ENCODE measurements at places on chromosomes 4 and X.
A peak's percentile ranks its signal among the peaks of the same experiment; 100 is the strongest.

- no peak for DNase-seq
Observed at GRCh38 chr4:184887947-184888346, 62.2 kb upstream of the ACSL1 start.

- peak; percentile 91 for DNase-seq
Observed at GRCh38 chrX:40012868-40013265, 84.9 kb downstream of the BCOR start.

DNA sequence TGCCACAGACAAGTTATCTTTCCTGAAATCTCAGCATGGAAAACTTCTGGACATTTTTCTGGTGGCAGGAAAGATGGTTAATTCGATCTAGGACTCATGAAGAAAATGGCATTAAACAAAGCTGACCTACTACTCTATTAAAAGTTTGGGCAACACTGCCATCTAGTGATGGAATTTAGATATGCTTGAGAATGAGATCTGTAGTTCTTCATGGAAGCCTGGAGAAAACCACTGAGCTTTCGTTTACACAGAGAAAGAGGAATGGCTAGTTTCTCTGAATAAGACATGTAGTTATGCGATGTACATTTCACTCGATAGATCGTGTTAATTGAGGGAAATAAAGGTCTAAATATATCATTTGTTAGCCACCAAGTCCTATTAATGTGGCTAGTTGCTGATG, 51.7 kb upstream of the CHRDL1 start:
- no peak for DNase-seq

GRCh38 chr4:27293831-27294230, 433.2 kb downstream of the STIM2 start:
- DNase-seq, result no peak

DNA sequence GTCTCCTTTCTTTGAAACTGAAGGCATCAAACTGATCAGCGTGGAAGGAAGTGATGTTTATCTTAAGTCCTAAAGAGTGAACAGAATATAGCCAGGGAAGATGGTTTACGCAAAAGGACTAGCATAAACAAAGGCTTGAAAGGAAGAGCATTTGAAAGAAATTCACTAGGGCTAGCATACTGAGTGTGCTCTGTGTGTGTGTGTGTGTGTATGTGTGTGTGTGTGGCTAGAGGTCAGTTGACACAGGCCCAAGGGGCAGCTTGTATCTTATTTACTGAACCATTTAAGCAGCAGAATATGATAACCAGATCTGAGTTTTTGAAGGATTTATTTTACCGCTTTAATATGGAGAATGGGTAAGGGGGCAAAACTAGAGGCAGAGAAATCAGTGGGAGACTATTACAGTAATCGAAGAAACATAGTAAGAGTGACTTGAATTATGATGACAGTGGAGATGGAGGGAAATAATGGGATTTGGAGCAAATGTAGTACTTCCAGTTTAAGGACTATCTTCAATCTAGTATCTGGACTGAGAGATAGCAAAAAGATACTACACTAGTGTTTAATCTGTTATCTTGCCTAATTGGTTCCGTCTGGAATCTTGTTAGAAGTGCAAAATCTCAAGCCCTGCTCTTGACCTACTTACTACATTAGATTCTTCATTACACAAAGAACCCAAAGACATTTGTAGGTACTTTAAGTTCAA, 36.9 kb downstream of the CEP44 start:
- no peak for DNase-seq

- DNase-seq, result no peak
Observed at GRCh38 chr4:3374667-3375066, 67.1 kb upstream of the HGFAC start.

DNA sequence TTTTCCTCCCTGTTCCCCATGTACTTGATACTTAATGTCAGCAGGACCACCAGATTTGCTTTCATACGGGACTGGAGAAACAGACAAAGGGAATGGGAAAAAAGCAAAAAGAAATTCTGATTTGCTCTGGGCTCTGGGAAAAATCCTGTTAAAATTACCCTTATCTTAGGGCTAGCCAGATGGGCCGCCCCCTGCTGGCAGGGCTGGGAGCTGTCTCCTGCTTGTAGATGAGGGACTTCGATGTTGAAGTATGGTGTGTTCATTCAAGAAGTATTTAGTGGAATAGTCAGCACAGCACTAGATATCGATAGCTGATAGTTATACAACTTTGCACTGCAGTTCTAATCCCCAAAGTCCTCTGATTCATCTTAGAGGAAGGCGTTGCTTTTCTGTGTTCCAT, 45.8 kb downstream of the BCORL1 start:
- no peak for DNase-seq

- no peak for DNase-seq
Observed at GRCh38 chr4:152680988-152681603, 1.3 kb upstream of the TMEM154 start.

GRCh38 chrX:107574054-107574683, 54.1 kb upstream of the PRPS1 start:
- DNase-seq, result no peak

DNA sequence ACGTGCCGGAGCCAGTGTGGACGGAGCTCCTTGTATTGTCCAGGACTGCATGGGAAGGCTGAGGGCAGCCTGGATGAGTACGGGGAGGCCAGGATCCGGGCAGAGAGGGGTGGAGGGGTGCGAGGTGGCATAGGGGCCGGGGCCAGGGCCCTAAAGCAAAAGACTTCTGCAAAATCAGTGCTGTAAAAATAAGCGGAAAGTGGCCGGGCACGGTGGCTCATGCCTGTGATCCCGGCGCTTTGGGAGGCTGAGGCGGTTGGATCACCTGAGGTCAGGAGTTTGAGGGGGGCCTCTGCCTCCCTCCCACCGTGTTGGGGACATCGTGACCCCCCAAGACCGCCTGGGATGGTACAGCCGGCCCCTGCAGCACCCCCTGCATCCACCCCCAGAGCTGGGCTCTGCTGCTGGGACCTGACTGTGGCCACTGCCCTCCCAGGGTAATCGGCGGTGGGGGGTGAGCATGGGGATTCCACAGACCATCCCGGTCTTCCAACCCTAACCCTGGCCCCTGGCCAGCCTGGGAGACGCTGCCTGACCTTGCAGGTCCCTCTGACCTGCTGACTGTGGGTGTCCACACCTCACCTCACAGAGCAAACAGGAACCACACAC, 23.4 kb upstream of the PLCXD1 start:
- DNase-seq, result no peak

GRCh38 chrX:11784543-11784942, 26.5 kb downstream of the MSL3 start:
- DNase-seq, result no peak

DNA sequence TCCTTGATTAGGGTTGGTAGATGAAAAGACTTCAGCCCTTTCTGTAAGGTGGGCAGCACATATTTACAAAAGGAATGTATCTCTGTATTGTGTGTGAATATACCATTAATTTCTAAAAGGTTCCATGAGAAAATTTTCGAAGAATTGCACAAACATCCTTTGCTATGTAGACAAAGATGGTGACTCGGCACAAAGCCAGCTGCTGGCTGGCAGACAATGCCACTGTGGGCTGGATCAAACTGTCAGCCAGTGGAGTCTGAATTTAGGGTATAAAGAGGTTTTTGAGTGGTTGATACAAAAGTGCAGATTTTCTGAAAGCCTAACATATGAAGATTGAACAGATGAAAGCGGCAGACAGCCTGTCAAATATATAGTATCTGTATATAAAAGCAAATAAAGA, 5.6 kb upstream of the TXK start:
- no peak for DNase-seq

DNA sequence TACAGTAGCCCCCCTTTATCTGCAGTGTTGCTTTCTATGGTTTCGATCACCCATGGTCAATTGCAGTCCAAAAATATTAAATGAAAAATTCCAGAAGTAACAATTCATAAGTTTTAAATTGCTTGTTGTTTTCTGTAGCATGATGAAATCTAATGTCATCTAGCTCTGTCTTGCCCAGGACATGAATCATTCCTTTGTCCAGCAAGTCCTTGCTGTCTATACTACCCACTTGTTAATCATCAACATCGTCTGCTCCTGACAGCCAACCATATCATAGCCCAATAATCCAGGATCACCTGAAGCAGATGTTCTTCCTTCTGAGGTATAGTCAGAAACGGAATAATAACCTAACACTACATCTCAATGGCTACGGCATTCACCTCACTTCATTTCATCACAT, 79.8 kb downstream of the ADAMTS3 start:
- DNase-seq, result no peak

- no peak for DNase-seq
Observed at GRCh38 chr4:38117591-38117990, 157.4 kb downstream of the PTTG2 start.

GRCh38 chrX:153903991-153904957, at the start of gene AVPR2:
TSS of gene AVPR2 (plus strand) at chrX:153904673. CDS start at chrX:153905146, 473 bp downstream.
- DNase-seq, result no peak

GRCh38 chrX:47776292-47777006, 60.3 kb upstream of the ZNF81 start:
- peak; percentile 26 for DNase-seq

DNA sequence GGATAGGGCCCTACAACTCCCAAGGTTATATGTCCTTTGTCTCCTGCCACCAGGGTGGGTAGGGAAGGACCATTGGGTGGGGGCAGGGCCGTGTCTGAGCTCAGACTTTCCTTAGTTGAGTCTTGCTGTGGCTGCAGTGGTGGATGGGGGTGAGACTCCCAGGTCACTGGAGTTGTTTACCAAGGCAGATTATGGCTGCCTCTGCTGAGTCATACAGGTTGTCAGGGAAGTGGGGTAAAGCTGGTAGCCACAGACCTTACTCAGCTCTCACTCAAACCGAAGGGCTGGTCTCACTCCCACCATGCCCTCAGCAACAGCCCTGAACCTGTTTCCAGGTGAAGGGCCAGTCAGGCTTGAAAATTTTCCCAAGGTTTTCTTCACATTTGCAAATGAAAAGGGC, 58.8 kb upstream of the FAAH2 start:
- DNase-seq, result no peak

- no peak for DNase-seq
Observed at GRCh38 chrX:97841544-97842179, 958.0 kb downstream of the RPA4 start.

GRCh38 chr4:167339781-167340180, 105.5 kb upstream of the SPOCK3 start:
- DNase-seq, result no peak

- DNase-seq, result peak; percentile 74
Observed at GRCh38 chr4:7805533-7806337, 133.9 kb downstream of the AFAP1 start.

DNA sequence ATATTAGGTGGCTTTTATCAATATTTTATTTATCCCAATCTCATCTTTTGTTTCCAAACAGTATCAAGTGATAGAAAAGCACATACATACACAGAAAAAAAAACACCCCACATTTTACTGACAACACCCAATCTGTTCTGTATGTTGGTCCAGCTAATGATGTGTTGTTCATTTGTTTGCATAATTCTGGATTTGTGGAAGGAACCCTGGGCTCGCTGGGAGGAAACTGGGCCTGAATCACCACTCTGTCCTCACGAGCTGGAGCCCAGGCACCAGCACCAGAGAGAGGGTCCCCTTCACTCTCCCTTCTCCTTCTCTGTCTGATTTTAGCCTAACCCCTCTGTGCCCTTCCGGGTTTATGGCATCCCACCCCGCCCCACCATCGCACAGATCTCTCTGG, 79.8 kb downstream of the PSAPL1 start:
- DNase-seq, result no peak

DNA sequence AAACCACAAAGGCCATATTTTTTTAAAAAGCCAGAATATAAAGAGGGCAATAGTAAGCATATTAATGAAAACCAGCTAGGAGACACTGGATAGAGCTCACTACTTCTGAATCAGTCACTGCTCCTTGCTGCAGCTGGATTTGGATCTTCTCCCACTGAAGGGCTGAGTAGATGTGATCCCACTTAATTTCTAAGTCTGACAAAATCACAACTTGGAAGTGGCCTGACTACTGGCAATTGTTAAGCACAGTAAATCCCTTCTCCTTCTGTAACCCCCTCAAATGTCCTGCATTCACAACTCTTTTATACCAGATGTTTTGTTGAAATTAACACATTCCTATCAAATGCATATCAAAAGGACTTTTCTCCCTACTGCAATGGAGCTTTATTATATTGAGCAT, 72.9 kb downstream of the AMMECR1 start:
- no peak for DNase-seq

DNA sequence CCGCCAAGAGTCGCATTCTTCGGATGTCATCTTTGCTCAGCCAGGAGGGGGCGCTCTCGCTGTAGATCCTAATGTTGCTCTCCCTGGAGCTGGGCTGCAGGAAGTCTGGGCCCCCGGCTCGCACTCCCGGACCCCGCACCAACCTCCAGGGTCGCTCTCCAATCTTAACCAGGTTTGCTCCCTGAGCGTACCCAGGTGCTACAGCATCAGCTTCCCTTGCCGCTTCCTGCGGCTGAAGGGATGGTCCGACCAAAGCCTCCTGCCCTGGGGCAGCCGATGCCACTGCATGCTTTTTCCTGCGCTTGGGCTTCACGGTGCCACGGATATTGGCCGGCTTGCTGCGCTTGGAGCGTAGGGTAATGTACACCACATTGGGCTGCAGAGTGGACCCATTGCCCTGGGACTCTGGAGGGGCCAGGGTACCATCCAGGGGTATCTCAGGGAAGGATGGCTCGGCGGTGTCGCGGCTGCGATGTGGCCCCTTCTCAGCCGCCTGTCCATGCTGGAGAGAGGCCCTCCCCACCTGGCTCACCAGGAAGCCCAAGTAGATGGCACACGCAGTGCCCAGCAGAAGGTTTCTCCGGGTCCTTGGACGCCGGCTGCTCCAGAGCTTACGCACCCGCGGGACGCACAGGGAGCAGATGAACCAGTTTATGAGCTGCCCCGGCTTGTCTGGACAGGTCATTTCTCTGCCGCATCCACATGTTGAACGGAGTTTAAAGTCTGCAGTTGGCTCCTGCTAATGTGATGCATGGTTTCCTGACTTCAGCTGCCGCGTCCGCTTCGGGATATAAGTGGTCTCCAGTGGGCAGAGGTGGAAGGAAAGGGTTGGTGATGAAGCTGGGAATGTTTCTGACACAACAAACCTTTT, 1.9 kb downstream of the GASK1B start:
- DNase-seq, result no peak

GRCh38 chrX:71935476-71935875, 24.8 kb downstream of the NHSL2 start:
- DNase-seq, result no peak

DNA sequence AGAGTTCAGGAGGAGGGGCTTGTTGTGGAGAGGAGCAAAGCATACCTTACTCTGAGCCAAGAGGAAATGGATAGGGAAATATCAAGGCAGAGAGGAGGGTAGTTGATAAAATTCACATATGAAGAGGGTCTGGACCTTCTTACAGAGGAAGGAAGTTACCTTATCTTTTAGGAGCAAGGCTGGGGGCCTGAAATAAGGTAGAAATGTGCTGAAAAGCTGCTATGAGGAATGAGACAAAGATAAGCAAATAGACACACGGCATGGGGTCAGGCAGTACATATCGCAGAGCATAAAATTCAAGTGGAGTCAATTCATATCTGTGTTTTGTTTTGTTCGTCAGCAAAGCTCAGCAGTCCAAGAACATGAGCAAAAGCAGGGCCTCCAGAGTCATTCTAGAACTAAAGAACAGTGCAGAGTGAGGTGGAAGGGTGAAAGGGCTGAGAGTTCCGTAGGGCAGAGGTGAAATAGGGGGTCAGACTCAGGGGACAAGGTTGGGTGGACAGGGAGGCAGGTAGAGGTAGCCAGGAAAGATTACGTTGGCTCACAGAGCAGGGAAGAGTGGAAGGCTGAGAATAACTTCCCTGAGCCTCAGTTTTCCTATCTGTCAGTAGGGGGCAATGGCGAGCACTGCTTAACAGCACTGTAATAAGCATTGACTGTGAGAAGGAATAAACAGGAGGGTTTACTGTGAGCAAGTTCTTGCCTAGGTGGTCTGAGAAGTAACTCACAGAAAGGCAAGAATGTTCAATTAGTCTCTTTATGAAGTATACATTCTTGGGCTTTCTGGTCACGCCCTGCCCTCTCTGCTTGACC, 9.2 kb downstream of the VSIG4 start:
- no peak for DNase-seq
